ENCODE measurements at places on chromosomes 11 and 22.

DNA sequence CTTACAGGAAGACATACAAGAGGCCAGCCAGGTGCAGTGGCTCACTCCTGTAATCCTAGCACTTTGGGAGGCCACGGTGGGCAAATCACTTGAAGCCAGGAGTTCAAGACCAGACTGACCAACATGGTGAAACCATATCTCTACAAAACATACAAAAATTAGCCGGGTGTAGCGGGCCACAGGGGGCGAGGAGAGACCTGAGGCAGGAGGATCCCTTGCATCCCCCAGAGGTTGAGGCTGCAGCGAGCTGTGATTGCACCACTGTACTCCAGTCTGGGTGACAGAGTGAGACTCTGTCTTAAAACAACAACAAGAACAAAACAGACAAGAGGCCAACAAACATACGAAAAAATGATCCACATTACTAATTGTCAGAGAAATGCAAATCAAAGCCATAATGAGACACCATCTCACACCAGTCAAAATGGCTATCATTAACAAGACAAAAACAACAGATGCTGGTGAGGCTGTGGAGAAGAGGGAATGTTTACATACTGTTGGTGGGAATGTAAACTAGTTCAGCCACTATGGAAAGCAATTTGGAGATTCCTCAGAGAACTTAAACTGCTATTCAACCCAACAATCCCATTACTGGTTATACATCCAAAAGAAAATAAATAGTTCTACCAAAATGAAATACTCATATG is 498.8 kb upstream of the ARHGAP42 start:
- DNase-seq, result no peak

GRCh38 chr22:41368543-41369423 is 13.0 kb upstream of the TEF start:
- no peak for DNase-seq

DNA sequence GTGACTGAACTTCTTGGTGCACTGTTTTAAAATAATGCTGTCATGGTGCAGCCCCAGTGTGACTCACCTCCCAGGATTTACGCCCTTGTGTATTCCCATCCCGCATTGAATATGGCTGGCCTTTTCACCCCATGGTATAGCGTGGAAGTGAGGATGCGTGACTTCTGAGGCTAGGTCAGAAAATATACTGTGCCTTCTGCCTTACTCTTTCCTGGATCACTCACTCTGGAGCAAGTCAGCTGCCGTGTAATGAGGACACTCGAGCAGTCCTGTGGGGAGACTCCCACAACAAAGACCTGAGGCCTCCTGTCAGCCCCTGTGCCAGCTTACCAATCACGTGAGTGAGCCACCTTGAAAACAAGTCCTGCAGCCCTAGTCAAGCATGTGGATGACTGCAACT is 471.9 kb upstream of the KIRREL3 start:
- no peak for DNase-seq

GRCh38 chr11:66567787-66568123 is 651 bp downstream of the CTSF start:
- no peak for DNase-seq

DNA sequence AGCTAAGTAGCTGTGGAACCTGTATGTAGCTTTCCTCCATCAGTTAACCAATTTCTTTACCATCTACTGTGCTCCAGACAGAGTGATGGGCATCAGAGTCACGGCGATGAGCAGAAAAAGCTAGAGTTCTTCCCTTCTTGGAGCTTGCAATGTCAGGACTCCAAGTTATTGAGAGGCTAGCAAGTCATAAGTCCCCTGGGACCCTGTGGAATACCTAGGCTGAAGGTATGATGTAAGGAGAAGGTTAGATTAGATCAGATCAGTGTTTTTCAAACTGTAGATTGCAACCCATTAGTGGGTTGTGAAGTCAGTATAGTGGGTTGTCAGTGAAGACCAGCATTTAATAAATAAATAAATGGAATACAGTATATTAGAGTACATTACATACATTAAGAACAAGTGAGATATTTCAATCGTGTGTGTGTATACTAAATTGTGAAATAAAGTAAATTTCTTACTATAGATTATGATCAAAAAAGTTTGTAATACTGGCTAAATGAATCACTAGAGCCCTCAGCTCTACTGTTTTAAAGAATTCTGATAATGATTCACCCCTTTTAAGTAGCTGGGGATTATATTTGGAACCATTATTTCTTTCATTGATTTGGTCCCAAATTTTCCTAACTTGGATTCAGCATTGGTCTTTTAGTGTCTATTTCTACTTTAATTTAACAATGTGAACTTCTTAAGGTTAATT is 52.3 kb downstream of the RASSF10 start:
- DNase-seq, result peak; percentile 33

DNA sequence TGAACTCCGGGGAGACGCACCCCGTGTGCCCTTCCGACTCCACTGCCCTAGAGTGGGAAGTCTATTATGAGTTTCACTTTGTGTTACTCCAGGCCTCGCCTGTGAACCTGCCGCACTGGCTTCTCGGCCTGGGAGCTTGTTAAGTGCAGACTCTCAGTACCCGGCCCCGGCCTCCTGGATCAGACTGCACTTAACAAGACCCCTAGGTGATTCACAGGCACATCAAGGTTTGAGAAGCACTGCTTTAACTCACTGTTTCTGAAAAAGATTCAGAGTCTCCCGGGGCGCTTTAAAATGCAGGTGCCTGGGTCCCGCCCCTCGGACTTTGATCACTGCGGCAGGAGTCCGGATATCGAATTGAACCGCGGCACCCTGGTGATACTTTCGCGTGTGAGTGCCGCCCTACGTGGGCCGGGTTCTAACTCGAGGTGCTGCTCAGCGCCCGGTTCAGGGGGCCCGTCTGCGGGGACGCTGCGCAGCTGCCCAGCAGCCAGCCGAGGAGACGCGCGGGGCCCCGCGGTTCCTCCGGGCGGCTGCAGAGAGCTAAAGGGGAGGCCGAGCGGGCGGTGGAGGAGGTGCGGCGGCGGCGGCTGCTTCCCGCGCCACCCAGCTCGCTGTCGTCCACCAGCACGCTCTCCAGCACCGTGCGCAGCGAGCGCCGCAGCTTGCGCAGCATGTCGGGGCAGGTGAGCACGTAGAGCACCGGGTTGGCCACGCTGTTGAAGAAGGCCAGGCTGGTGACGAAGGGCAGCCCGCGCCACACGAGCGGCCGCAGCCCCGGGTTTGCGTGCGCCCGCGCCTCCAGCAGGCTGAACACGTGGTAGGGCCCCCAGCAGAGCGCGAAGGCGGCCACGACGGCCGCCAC is 3.4 kb downstream of the PTGDR2 start:
- no peak for DNase-seq

DNA sequence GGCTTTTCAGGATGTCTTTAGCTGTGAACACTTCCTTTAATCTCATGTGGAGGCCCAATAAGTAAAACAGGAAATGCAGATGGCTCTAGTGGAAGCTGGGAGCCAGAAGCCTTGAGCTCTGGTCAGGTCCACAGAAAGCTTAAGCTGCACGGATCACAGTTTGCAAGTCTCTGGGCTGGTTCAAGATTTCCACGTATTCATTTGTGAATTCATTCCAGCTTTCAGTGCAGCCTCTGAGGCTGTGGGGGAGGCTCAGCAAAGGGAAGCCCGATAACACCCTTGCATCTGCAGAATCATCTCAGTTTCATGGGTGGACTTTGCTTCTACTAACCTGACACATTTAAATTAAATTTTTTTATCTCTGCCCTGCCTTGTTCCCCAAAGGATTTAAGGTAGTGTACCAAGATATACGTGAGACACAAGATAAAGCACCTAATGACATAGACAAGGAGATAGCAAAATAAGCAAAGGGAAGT is 65.6 kb downstream of the ISX start:
- no peak for DNase-seq

- no peak for DNase-seq
Observed at GRCh38 chr11:122304306-122304705, 188.3 kb upstream of the BLID start.

DNA sequence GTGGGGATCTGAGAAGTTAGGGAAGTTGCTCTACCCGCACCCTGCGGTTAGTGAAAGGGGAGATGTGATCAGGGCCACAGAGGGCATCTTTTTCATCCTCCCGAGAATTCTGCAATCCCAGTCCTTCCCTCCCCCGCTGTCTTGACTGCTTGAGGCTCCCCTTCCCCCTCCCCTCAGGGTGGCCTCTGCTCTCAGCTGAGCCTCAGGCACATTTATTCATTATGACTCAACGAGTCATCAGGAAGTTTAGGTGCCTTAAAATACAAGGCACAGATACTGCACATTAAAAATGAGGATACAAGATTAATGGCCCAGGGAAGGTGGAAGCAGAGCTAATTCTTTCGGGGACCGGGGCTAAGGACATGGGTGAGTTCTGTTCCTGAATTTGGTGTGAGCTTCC is 104.0 kb downstream of the CACNA1I start:
- DNase-seq, result no peak
